ACHN (cell line): ENCODE measurements at places on chromosomes 5 and 9.

DNA sequence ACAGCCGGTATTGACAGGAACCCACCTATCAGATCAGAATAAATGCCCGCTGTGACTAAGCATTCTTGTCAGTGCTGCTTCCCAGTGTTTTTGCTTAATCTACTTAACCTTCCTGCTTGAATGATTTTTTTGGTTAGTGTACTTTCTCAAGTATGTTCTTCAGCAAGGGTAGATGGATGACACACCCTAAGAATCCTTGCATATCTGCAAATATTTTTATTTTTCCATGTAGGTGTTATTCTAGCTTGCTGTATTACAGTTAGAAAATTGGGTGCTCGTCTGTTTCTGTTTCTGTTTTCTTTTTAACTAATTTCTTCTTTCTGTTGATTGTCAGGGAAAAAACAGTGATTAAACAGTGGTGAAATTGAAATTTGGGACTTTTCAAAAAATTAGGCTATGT lies 64.5 kb downstream of the SEC61B start:
- no peak for DNase-seq

GRCh38 chr5:73564675-73565074 lies 764 bp downstream of the ANKRA2 start:
- no peak for DNase-seq

GRCh38 chr9:104577263-104577662 lies 8.3 kb downstream of the OR13C8 start:
- no peak for DNase-seq

GRCh38 chr5:91361790-91362189 lies 21.3 kb downstream of the ARRDC3 start:
- no peak for DNase-seq

- DNase-seq = no peak
These were observed 137.6 kb upstream of the DAPK1 start for GRCh38 chr9:87359958-87360601.

- no peak for DNase-seq
These were observed 881 bp upstream of the B4GALT1 start for GRCh38 chr9:33167972-33168461.

GRCh38 chr9:23926368-23926767 lies 100.3 kb upstream of the ELAVL2 start:
- no peak for DNase-seq

- no peak for DNase-seq
These were observed 2223.1 kb upstream of the C9orf72 start for GRCh38 chr9:29796291-29796952.

DNA sequence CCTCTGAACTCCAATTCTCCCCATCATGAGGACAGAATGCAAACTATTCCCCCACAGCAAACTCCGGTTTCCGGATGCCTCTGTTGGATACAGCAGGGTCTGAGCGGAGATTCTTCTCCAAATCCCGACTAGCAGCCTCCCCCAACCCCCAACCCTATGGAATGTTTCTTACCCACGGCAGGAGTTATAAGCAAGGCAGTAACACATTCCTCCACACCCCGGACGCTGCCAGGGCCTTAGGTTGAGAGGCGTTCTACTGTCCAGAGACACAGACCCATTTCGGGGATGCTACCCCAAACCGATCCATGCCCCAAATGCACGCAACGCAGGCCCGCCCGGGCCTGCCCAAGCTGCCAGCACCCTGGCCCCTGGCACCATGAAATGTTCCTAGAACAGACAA lies 85.6 kb upstream of the LMX1B start:
- no peak for DNase-seq

DNA sequence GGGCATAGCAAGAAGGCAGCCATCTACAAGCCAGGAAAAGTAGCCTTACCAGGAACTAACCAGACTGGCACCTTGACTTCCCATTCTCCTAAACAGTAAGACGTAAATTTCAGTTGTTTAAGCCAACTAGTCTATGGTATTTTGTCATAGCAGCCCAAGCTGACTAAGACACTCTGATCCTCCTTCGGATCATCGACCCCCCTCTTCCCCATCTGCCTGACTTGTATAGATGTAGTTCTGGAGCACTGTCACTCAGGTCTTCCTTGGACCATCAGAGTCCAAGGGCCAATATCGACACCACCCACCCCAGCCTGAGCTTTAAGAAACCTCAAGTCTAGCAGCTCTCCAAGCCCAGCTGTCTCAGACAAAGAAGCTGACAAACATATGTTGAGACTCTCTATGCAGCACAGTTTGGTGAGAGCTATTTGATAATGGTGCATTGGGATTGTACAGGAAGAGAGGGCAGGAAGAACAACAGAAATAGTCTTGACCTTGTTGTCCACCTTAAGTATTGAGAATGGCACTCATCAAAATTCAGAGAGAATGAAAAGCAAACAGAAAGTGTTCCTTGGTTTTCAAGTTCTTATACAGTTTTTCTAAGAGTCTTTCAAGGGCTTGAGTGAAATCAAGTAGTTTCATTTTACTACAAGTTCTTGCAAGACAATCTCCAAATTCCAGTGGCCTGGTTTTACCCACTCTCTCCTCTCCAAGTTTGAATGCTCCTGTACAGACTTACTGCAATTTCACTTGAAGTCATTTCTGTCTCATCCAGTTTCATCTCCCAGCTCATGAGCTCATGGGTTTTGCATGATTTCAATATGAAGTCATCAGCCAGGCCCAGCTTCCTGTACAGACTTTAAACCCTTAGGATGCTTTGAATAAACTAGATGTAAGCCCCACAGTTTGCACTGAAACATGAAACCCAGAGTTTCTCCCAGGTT lies 122.3 kb upstream of the RAI14 start:
- DNase-seq = no peak

- no peak for DNase-seq
These were observed 717.8 kb downstream of the CDH18 start for GRCh38 chr5:19270153-19270552.

GRCh38 chr9:34650816-34651215 lies 1.2 kb upstream of the IL11RA start:
- no peak for DNase-seq

GRCh38 chr5:124706729-124707361 lies 39.6 kb downstream of the ZNF608 start:
- no peak for DNase-seq

- DNase-seq = no peak
These were observed 630.5 kb downstream of the ACTL7B start for GRCh38 chr9:108225149-108225800.

- DNase-seq = no peak
These were observed 15.0 kb downstream of the LPCAT1 start for GRCh38 chr5:1508659-1509290.

DNA sequence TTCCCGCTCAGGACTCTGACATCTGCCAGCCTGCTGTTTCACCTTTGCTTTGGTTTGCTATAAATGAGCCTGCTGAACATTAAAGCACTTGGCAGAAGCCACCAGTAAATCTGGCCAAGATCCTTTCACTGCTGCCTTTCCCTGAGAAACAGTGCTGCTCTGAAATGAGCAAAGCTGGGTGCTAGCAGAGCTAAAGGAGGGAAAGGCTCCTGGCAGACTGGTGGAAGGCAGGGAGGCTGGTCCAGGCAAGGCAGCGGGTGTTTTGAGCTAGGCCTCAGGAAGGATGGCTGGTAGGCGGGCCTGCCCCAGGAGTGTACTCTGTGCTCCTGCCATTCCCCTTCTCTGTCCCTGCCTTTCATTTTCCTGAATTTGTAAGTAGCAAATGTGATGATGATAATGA lies 52.5 kb upstream of the PTGS1 start:
- DNase-seq = no peak

- DNase-seq = no peak
These were observed 112.5 kb downstream of the EBF1 start for GRCh38 chr5:158987231-158987630.
